Choroid plexus epithelial cell (primary cell): ENCODE measurements at places on chromosomes 1 and 21.

GRCh38 chr1:41498804-41499203, 14.3 kb upstream of the EDN2 start:
- DNase-seq = no peak

- no peak for DNase-seq
These were observed 48.7 kb upstream of the KIF1B start for GRCh38 chr1:10161541-10162290.

GRCh38 chr1:12475530-12475934, 142.5 kb downstream of the DHRS3 start:
- no peak for DNase-seq

GRCh38 chr1:47181955-47182675, 7.7 kb downstream of the PDZK1IP1 start:
- DNase-seq = peak; percentile 42

GRCh38 chr1:54950006-54950368, 30.4 kb upstream of the TMEM61 start:
- DNase-seq = no peak

GRCh38 chr1:226973371-226973897, 33.3 kb downstream of the COQ8A start:
- DNase-seq = no peak

- no peak for DNase-seq
These were observed 47.7 kb upstream of the DNAH14 start for GRCh38 chr1:224881762-224882211.

DNA sequence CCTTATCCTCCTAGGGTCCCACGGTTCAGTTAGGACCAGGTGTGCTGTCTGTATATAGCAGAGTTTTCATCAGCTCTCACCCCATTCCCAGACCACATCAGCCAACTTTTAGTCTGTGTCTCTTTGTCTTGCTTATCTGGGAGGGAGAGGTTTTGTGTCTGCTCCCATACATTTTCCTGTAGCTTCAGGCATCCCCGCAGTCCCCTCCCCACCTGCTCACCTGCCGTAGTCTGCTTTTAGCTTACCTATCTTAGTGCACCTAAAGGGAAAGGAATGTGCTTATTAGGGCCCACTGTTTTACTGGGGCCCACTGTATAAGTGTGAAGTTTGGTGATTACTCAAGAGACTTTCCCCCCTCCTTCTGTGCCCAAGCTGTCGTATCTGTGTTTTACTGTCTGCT, 225.1 kb downstream of the PLA2G4A start:
- no peak for DNase-seq

GRCh38 chr1:54099061-54099610, 45.7 kb downstream of the TCEANC2 start:
- no peak for DNase-seq

DNA sequence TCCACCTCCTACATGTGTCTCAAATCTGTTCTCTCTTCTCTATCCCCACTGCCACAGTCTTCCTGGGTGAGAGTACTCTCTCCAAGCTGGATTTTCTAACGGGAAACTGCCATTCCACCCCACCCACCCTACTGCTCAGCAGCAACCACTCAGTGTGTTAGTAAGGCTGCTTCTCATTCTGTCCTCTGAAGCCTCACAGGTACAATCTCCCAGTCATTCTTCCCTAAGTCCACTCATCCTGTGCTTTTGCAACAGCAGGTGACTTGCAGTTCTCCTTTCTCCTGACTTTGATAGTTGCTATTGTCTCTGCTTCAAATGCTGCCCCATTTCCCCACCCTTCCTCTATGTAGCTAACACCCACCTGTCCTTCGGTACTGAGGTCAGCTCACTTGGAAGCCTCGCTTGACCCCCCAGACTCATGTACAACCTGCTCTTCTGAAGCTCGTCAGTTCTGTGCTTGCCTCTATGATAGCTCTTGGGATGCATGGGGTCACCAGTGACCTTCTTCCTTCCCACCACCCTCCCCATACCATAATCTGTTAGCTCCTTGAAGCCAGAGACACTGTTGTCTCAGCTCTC, 188.9 kb downstream of the RRAGC start:
- DNase-seq = no peak

GRCh38 chr1:114263343-114263742, 109.7 kb upstream of the SYT6 start:
- no peak for DNase-seq

DNA sequence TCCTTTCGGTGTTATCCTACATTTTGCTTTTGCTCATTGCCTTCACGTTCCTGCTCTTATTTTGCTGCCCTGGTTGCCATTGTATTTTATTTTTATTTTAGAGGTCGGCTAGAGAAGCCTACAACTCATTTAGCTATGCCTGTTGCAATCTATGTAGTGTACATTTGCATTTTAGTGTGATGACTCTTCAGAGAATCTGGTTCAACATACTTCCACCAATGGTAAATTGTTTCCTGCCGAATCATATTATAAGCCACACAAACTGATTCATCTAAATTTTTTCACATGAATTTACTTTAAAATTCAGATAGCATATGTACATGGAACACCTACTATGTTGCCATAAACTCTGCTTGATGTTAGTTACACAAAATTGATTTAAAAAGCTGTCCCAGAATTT, 1596.9 kb downstream of the PLA2G4A start:
- DNase-seq = peak; percentile 74

DNA sequence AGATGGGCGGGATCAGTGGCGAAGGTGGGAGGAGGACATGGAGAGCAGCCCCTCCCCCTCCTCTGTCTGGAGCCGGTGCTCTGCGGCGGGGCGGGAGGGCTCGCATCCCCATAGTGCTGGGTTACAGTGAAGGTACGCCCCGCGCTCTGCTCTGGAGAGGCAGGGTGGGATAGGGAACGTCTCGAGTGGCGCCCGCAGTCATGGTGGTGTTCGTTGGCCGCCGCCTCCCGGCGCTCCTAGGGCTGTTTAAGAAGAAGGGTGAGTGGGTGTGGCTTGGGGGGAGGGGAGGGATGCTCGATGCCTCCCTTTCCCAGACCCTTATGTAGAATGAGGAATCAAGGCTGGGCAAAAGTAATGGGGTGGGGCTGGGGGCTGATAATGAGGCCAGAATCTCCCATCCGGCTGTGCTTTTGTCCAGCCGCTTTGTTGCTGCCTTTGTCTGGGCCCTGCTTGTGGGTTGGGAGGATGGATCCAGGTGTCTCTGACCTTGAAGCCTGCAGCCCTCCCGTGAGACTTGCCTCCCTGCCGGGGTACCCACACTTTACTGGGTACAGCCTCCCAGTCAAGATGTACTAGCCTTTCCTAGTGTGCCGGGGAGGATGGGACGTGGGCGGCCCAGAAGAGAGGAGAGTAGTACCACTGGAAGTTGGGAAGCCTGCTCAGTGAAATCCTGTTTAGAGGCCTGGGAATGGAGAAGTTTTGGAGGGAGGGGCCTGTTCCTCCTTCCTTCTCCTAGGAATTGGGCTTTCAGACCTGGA, 51.4 kb downstream of the YARS1 start:
- no peak for DNase-seq

DNA sequence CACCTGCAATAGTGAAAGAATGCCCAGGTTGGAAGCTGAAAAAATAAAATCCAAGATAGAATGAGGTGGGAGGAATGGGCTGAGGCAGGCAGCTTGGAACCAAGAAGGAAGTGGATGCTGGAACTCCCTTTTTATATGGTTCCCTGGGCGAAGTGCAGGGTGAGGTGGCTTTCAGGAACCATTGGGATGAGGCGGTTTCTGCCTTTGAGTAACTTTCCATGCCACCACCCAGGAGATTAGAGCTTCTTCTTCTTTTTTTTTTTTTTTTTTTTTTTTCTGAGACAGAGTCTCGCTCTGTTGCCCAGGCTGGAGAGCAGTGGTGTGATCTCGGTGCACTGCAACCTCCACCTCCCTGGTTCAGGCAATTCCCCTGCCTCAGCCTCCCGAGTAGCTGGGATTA, 17.8 kb upstream of the MRPS6 start:
- no peak for DNase-seq

GRCh38 chr1:25816112-25816718, 3.5 kb upstream of the MTFR1L start:
- no peak for DNase-seq

DNA sequence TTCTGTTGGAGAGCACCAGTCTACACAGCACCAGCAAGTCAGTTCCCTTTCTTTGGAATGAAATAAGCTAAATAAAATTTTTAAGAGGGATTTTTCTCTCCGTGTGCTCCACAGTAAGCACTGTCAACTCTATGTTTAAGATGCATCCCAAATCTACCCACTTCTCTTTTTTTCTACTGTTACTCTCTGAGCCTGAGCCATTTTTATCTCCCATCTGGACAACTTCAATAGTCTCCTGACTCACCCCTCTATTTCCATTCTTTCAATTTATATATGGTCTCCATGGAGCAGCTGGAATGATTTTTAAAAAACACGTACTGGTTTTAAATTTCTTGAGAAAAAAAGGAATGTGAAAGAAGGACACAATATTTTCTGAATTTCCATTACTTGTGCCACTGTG, 24.7 kb upstream of the CCT8 start:
- no peak for DNase-seq

DNA sequence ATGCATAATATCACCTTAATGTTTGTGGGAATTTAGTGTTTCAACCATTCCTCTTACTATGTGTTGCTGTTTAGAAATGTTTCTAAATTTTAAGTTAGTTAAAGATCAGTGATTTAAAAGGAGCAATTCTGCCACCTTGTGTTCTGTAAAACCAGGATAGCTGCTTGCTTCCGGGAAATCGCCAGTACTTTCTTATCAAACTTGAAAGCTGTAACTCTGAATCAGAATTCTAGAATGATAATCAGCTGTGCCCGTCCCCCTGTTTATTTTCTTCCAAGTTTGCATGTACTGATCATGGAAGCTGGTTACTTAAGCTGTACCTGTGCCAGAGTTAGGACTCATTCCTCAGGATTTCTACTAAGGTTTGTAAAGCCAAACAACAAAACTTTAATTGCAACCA, 656.4 kb downstream of the LTN1 start:
- peak; percentile 88 for DNase-seq

GRCh38 chr1:89906088-89906487, 85.3 kb downstream of the LRRC8D start:
- DNase-seq = no peak

- no peak for DNase-seq
These were observed 45.9 kb upstream of the WLS start for GRCh38 chr1:68278221-68278620.

GRCh38 chr1:205360891-205361290, 4.2 kb upstream of the KLHDC8A start:
- DNase-seq = no peak

DNA sequence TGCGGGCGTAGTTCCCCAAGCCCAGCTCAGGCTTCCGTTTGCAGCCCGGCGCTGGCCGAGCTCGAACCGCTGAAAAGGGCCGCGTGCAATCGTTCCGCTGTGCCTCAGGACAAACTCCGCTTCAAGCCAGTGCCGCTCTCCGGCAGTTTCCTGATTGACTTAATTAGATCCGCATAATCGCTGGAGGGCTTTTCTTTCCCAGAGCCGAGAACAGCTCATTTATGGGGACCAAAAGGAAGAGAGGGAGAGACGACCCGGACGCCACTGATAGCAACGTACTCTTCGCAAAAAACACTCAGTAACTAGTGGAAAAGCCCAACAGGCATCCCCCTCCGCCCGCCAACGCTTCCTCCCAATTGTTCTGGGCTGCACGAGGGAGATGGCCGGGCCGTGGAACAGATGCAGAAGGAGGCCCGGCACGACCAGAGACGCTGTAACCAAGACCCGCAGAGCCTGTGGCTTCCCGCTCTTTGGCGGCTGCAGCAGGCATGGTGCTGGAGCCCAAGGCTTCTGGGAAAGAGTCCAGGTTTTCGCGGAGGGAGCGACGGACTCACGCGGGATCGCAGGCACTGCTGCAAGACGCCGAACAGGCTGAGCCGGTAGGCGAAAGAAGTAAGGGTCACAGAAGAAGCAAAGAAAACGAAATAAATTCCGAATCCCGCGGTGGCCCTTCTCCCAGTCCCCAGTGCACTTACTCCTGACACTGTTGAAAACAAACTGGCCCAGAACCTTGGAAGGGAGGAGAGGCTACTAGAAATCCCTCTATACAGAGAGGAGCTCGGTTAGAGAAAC, 3.6 kb upstream of the FOXD2 start:
- peak; percentile 83 for DNase-seq

GRCh38 chr1:227793948-227794816, 21.3 kb upstream of the PRSS38 start:
- DNase-seq = peak; percentile 70

DNA sequence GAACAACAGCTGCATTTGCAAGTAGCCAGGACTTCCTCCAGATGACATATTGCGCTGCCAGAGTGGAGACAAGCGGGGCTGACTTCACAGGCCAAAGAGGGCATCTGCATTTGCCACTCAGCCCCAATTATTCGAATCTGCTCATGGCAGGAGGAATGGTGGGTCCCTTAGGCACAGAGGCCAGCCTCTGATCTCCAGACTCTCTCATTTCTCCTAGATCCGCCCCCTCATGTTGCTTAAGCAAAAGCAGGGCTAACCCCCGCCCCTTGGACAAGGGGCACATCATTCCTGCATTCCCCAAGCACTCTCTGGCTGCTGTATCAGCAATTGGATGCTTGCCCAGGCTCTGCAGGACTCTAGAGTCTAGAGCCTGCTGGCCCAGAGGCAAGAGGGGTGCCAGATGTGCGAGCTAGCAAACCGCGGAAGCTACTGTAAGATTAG, 262.4 kb downstream of the ST6GALNAC3 start:
- peak; percentile 98 for DNase-seq

GRCh38 chr1:36151845-36152203, 2.5 kb upstream of the TRAPPC3 start:
- no peak for DNase-seq

- DNase-seq = no peak
These were observed 6.6 kb downstream of the CLEC20A start for GRCh38 chr1:178490136-178490535.
